ENCODE measurements at places on chromosomes 5 and 9.
A peak's percentile ranks its signal among the peaks of the same experiment; 100 is the strongest.

DNA sequence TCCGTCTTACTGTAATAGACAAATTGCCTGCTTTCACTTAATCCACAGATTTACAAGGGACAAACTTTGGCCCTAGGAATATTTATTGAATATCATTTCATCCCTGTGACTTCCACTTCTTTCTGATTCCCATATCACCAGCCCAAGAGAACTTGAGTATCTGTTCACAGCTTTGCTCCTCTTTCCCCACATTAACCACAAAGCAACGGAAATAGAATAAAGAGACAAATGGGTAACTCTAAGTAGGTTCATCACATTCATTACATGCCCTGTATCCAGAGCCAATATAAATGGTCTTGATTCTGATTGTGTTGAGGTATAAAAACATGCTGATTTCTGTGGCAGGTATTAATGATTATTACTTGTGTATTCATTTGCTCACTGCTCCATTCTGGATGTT is 41.9 kb downstream of the TMEM252 start:
- no peak for DNase-seq

DNA sequence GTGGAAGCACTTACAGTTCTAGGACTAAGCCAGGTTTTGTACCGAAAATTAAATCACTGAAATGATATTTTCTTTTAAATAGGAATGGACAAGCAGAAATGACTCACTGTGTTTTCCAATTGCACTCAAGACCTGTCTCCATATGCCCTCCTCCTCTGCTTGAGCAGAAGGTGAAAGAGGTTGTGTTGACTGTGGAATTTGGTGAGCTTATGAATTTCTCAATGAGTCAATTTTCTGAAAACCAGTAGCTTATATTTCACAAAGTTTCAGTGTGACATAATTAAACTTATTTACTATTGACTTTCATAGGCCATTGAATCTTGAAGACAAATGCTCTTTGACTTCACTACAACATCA is 249.9 kb downstream of the NPR3 start:
- no peak for DNase-seq

DNA sequence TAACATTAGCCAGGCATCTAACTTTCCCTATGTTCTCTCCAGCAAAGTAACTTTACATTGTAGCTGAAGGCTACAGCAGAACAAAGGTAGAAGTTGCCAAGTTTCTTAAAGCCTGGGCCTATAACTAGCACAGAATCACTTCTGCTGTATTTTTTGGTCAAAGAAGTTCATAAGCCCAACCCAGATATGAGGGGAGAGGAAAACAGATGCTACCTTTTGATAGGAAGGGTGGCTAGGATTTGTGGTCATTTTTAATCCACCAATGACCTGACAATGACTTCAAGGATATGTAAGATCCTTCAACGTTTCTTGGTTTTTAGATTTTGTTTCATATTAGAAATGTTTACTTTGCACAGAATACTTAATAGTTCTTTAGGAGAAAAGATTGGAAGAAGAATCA is 64.2 kb upstream of the RANBP3L start:
- no peak for DNase-seq

DNA sequence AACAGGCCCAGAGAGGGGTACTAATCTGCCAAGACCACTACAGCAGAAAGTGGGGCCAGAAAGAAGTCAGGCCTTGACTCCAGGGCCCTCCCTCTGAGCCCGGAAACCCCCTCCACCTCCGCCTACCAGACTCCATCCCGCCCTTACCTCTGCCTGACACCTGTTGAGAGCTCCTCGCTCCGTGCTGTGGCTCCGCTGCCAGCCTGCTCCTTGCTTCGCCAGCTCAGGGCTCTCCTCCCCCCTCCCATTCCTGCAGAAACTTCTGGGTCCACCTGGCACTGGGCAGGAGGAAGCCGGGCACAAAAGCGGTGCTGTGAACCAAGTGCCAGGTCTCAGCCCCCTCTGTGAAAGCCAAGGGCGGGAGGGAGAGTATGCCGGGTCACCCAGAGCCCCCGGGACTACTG is 6.4 kb upstream of the ST6GALNAC6 start:
- DNase-seq: no peak

DNA sequence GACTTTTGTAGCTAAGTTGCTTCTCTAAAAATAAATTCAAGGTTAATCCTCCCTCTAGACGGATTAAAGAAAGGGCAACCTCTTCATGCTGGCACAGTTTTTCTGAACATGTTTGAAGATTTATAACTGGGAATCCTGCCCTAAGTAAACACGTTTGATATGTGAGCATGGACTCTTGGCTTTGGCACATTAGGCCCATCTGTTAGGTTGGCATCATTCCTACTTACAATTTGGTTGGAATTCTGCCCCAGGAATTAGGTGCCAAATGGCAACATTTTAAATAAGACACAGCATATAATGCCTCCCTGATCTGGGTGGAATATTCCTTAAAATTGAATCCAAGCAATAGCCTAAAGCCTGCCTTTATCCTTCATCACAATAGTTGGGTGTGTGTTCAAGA is 372.3 kb upstream of the CDH18 start:
- no peak for DNase-seq

GRCh38 chr5:142357469-142358090 is 32.8 kb upstream of the SPRY4 start:
- no peak for DNase-seq

- DNase-seq: no peak
Observed at GRCh38 chr9:110426052-110426709, 88.5 kb upstream of the TXNDC8 start.

GRCh38 chr9:111904891-111905291 is 8.3 kb downstream of the UGCG start:
- DNase-seq: no peak

GRCh38 chr9:77677397-77677796 is 29.3 kb upstream of the GNA14 start:
- no peak for DNase-seq

DNA sequence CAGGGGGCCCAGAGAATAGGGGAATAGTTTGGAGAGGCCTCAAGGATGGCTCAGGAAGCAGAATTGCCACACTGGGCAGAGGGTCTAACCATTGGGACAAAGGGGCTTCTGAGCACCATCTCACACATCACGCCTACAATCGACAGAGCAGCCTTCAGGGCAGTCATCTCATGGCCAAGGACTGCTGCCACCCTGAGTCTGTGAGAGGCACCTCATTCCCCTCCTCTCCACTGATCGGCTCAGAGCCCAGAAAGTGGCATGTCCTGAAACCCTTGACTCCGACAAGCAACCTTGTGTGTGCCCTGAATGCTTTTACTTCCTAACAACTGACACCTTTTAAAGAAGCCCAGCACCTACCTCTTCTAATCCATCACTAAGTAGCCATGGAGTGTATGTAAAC is 128.9 kb upstream of the PTPN3 start:
- DNase-seq: no peak

DNA sequence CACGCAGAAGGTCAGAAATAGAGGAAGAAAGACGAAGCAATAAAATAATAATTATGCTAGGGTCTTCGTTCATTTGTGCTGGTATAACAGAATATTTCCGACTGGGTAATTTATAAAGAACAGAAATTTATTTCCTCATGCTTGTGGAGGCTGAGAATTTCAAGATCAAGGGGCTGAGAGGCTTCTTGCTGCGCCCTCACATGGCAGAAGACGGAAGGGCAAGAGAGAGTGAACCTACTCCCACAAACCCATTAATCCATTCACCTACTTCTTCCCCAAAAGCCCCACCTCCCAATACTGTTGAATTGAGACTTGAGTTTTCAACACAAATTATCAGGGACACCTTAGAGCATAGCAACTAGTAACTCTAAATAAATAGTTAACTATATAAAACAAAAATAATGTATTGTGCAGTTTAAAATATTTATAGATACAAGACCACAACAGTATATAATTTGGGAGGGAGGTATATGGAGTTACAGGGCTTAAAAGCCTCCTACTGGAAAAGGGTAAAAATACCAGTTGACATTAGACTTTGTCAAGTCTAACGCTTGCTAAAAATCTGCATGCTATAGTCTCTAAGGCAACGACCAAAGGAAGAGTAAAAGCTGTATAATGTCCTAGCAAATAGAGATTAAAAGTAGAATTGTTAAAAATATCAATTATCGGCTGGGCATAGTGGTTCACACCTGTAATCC is 40.3 kb upstream of the NAA35 start:
- no peak for DNase-seq

DNA sequence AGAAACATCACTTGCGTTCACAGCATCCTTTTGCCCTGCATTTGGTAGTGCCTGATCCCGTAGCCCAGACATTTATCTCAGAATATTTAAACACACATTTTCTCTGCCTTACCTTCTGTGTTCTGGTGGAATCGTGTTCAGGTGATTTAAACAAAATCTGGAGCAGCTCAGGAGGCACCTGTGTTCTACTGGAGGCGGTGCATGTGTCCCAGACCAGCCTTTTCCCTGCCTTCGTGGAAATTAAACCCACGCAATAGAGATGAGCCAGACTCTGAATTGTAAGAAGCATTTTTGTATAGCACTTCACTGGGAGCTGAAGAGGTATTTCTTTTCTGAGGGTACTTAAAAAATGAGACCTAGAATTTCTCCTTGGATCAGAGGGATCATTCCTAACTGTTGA is 212.5 kb downstream of the MAST4 start:
- no peak for DNase-seq

- DNase-seq: no peak
Observed at GRCh38 chr5:79503794-79504495, 10.0 kb downstream of the HOMER1 start.

DNA sequence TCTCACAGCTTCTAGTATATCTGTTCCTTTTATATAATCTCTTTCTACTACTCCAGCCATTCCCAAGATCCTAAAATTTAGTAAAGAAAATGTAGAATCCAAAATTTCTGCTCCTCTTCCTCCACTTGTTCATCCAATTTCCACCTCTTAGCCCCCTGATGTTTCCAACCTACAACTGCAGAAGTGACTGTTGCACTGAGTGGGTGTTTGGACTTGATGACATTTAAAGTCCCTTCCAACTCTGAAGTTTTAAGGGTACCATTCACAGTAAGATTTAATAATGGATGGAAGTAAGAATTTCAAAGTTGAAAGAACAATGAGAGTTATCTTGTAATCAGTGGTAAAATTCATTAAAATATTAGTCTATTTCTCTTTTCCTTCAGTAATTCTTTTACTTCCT is 5.5 kb downstream of the DIAPH1 start:
- DNase-seq: no peak

DNA sequence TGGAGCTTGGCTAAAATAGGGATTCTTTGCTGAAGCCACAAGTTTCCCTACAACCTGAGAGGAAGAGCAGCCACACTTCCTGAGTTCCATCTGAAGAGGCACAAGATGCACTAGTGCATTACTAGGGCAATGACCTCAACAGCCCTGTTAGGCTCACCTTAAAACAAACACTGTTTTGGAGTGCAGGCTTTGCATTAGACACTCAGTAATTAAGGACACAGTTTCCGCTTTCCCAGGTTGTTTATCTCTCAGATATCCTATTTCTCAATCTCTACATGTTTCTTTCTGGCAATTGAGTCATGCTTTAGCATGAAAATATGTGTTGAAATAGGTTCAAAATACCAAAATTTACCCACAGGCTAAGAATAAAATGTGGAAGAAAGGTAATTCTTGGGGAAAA is 34.2 kb downstream of the EMB start:
- DNase-seq: no peak

- DNase-seq: no peak
Observed at GRCh38 chr9:94150279-94150828, 66.1 kb downstream of the PTPDC1 start.

DNA sequence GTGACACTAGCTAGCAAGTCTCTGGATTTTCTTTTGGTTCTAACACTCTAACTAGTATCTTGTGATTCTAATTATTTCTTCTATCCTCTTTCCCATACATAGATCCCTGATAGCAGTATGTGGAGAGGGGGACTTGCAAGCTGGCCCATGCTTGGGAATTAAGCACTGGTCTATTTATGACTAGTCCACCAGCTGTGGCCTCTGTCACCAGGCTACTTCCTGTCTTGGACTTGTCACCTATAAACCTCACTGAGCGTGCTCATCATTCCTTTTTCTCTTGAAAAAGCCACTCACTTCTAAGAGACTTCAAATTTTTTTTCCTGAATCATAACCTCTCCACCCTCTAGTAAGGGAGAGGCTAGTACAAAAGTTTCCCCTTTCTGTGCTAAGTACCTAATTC is 32.3 kb upstream of the MAMDC2 start:
- DNase-seq: no peak

- no peak for DNase-seq
Observed at GRCh38 chr5:122358372-122358979, 46.4 kb downstream of the SNCAIP start.

GRCh38 chr5:176889321-176890280 is 9.5 kb downstream of the HK3 start:
- no peak for DNase-seq

GRCh38 chr5:108094800-108095199 is 287.1 kb downstream of the FBXL17 start:
- DNase-seq: no peak

DNA sequence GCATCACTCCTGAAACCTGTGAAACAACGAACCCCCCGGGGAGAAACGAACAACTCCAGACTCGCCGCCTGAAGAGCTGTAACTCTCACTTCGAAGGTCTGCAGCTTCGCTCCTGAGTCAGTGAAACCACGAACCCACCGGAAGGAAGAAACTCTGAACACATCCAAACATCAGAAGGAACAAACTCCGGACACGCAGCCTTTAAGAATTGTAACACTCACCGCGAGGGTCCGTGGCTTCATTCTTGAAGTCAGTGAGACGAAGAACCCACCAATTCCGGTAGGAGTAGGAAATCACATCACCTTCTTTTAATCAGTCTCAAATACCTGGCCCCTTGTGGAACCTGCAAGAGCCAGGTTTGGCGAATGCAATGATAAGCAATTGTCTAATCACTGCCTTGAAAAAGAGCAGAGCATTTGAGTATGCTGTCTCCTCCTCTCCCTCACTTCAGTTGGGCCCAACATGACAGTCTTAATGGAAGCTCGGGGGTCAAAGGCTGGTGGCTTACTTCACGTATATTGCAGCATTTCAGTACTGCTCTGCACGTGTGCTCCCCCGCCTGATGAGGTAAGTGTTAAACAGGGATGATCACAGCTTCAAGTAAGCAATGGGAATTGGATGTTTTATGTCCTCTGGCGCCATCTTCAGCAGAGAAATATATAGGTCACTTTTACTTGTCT is 473 bp downstream of the IRGM start:
- peak; percentile 65 for DNase-seq
